Caco-2 (cell line): ENCODE measurements at places on chromosomes 13 and 19.

- DNase-seq, result no peak
Observed at GRCh38 chr13:113120300-113121182, 2.1 kb upstream of the F10 start.

DNA sequence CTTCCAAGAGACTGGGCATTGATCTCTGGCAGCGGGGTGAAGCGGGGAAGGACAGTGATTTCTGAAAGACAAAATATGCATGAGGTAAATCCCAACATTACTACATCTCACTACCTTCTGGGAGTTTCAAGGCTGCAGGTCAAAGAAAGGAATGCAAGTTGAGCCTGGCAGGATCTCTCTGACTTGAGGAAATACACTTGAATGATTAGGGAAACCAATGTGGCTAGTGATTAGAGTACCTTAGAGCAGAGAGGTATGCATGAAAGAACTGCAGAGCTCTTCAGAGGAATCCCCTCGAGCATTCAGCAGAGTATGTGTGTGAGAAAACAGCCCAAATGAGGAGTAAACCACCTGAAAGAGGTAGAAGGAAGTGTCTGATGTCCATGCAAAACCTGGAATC, 2874.1 kb upstream of the PCDH20 start:
- no peak for DNase-seq

DNA sequence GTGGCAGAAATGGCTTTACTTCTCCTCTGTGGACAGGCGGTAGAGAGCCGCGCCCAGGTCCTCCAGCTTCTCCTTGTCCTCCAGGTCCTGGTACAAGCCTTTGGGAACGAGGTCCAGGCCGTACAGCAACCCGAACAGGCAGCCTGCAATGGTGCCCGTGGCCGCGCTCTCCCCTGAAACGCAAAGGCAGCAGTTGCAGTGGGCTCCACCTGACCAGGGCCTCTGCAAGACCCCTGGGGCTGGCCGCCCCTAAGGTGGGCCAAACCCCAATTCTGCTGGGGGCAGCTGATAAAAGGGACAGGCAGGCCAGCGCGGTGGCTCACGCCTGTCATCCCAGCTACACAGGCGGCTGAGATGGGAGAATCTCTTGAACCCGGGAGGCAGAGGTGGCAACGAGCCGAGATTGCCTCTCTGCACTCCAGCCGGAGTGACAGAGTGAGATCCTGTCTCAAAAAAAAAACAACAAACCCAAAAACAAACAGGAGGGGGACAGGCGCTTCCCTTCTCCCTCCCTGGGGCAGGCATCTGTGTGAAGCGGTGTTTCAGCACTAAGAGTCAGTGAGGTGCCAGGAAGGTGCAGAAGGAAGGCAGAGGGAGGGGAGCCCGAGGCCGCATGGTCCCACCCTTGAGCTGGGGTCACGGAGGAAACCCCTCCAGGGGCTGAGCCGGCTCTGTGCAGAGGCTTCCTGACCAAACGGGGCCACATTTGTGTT, 30.3 kb downstream of the ADPRHL1 start:
- DNase-seq, result no peak

DNA sequence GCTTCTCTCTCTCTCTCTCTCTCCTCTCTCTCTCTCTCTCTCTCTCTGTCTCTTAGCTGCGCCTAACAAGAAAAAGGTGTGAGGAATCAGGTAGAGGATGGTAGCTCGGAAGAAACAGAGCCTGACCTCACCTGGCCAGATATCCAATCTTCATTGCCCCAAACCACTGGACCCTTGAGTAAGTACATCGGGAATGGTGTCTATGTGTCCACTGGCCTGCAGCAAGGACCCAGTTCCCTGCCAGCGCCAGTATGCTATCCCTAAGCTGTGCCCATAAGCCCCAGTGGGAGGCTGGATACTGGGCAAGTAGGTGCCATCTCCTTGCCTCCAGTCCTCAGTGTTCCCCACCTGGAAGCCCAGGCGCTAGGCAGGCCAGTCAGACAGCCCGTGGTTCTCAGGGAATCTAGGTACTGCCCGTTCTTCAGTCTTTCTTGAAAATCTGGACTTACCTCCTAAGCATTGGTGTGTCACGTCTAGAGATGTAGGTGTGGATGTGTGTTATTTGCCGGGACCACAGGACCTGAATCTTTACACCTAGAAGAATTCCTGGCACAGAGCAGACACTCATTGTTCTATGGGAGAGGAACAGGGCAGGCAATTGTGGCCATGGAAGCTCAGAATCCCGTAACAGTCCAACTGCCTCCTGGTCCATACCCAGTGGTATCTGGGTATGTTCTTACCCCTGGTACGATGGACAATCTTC, 7.3 kb downstream of the URAD start:
- no peak for DNase-seq

DNA sequence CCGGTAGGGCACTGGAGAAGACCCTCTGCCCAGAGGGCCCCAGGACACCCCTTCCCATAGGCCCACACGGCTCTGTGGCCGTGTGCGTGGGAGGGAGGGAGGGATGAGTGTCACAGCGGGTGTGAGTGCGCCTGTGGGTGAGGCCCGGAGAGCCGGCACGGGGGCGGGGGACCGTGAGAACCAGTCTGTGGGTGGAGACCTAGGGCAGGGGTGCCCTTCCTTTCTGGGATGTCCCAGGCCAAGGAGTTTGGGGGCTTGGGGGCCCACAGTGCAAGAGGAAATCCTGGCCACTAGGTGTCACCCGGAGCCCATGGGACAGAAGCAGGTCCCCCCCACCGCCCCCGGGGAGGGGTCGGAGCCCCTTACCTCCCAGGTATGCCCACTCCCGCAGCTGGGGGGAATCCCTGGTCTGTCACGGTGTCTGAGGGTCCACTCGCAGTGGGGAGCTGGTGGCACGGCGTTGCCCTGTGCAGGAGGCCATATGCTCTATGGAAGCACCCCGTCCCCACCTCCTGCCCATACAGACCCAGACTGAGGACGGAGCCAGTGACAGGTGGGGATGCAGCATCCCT, 16.0 kb upstream of the SLC7A10 start:
- DNase-seq, result peak; percentile 60

GRCh38 chr13:74273581-74273980, 139.4 kb upstream of the KLF12 start:
- DNase-seq, result no peak

GRCh38 chr13:100753376-100753775, 78.8 kb upstream of the TMTC4 start:
- no peak for DNase-seq

GRCh38 chr13:34570698-34571353, 371.2 kb upstream of the NBEA start:
- DNase-seq, result no peak

DNA sequence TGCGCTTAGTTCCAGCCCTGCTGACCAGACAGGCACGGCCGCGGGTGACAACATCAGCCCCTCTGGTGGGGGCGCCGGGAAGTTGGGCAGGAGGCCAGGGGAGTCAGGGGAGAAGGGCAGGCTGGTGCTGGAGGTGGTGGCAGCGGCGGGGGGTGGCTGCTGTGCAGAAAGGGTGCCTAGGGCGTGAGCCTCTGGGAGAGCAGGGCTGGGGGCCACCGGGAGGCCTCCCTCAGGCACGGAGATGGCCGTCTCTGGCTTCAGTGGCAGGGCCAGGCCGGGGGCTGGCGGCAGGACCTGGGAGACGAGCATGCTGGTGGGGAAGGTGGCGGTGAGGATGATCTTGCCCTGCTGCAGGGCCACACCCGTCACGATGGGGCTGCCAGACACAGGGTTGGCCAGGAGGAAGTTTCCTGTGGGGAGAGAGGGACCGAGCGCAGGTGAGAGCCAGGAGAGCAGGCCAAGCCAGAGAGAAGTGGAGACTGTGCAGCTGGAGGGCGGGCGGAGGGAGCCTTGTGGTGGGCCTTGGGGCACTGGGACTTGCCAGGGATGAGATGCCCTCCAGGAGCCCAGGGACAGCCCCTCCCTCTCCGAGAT, 3.3 kb downstream of the SIX5 start:
- DNase-seq, result no peak

DNA sequence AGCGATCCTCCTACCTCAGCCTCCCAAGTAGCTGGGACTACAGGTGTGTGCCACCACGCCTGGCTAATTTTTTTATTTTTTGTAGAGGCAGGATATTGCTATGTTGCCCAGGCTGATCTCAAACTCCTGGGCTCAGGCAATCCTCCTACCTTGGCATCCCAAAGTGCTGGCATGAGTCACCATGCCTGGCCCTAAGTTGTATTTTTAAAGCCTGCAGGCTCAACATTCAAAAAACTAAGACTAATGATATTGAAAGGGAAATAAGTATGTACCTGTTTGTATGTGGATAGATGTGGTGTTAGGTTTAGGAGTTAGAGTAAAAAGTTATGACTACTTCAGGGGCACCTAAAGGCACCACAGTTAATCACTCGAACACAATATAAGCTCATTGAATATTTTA, 5.4 kb upstream of the IPO5 start:
- no peak for DNase-seq

GRCh38 chr19:29564574-29565005, 38.8 kb downstream of the VSTM2B start:
- no peak for DNase-seq

GRCh38 chr13:62747629-62748028, 1332.0 kb upstream of the PCDH20 start:
- no peak for DNase-seq

GRCh38 chr19:21492947-21493906, 12.2 kb upstream of the ZNF429 start:
- DNase-seq, result no peak

DNA sequence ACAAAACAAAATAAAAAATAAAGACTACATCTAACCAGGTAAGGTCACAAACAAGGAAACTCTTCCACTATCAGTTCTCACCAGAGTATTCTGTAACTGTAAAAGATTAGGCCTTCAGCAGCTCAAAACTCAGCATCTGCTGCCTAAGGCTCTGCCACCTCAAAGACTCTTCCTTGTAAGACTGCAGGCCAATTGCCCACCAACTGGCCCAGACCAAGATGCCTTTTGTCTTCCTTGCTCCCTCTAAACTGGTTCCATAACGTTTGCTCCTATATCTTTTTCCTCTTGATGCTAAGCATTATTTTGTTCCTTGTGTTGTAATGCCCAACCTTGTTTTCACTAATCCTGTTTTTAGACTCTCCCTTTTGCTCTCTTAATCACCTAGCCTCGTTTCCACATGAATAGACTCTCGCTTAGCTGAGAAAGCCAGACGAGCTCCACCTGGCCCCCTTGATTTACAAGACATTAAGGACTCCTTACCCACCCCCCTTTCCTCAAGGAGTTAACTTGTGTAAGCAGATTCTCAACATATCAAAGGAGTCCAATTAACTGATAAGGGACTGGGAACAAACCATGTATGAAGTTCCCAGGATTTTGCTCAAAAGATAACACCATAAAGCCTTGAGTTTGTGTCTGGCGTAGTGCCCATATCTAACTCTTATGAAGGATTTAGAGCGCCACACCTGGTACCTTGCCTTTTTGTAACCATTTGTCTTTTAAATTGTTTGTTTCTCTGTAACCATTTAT, 1.5 kb downstream of the ZNF814 start:
- DNase-seq, result no peak

DNA sequence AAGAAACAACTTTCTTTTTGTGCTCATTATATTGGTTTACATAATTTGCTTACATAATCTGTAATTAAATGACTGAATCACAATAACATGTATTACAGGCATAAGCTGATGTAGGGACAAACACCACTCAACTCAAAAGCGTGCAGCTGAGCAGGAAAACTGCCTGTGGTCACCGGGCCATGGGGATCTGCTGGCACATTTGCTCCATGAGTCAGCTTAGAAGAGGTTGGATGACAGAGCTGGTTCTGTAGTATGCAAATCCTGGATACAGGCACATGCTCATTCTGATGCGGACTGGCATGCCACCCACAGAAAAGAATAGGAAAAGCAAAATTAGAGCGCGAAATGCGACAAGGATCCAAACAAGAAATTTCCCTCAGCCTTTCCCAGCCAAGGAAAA, 128.6 kb downstream of the USP12 start:
- no peak for DNase-seq

DNA sequence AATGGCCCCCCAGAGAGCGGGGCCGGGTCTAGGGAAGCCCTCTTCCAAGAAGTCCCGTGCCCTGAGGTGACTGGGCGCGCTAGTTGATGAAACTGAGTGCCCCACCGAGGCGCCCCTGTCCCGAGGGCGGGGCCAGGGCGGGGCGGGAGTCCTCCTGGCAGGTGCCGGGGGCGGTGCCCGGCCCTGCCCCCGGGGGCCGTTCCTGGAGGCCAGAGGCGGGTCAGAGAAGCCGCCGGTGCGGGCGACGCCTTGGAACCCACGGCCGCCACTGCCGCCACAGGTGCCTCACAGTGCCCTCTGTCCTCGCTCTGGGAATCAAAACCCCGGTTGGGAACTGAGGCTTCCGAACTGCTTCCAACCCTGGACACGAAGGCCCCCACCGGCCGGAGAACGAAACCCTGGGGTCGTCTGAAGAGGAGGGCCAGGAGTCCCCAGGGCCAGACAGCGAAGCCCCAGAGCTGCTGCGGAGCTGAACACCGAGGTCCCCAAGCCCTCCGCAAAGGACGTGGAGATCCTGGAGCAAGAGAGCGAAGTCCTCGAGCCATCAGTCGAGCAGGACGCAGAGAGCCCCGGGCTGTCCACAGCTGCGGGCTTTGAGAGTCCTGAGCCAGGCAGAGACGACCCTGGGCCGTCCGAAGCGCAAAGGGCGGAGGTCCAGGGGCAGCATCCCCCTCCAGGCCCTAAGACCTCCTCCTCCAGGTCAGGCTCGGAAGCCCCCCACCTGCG, at the start of gene MISP3:
Gene MISP3, plus strand, starts transcription at position 252 of the 726 bp plus-strand sequence. CDS start 524 bp downstream, outside the sequence.
- peak; percentile 73 for DNase-seq

DNA sequence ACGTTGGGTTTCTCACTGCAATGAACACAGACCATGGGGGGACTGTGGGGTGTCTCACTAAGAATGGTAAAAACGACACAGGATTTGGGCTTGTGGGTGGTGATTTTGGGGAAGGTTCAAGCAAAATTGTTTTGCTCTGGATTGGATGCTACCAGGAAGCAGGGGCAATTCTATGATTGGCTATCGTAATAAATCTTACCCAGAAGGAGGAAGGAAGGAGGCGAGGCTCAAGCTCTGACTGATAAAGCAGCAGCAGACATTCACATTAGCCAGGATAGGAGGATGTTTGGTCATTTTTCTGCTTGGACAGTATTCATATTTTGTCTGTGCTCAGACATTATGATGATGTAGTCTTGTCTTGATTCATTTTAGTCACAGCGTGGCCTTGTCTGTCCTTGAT, 1.5 kb downstream of the ZNF576 start:
- DNase-seq, result no peak

- no peak for DNase-seq
Observed at GRCh38 chr13:99777873-99778272, 193.7 kb downstream of the ZIC5 start.

GRCh38 chr13:103130681-103131210, 64.5 kb upstream of the SLC10A2 start:
- DNase-seq, result no peak

DNA sequence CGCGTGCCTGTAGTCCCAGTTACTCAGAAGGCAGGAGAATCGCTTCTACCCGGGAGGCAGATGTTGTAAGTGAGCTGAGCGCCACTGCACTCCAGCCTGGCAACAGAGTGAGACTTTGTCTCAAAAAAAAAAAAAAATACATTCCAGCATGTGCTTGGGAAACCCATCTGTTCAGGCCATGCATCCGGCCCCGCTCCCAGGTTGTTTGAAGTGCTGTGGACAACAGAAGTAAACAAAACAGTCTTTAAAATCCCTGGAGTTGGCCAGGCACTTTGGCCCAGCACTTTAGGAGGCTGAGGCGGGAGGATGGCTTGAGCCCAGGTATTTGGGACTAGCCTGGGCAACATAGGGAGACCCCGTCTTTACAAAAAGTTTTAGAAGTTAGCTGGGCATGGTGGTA, 3.2 kb upstream of the PTPRS start:
- DNase-seq, result no peak
